ENCODE measurements at places on chromosomes 3 and 15. TPM values are rescaled to one million over a fixed set of nuclear protein-coding genes. Genes with fewer than 3 reads are reported as not detected.

The SCN11A gene
- 0.13 TPM for total RNA-seq

The TCAIM gene
- total RNA-seq = 23.1 TPM

The C3orf49 gene
- total RNA-seq = not detected

The CALML4 gene
- 2.9 TPM for total RNA-seq

The TTLL13 gene
- under 0.01 TPM for total RNA-seq
